Type B pancreatic cell (in vitro differentiated cells): ENCODE measurements at places on chromosomes 4 and X. TPM values are rescaled to one million over a fixed set of nuclear protein-coding genes. Genes with fewer than 3 reads are reported as not detected.

- no peak for DNase-seq
Measured at GRCh38 chrX:9860826-9861225, 74.6 kb downstream of the SHROOM2 start.

DNA sequence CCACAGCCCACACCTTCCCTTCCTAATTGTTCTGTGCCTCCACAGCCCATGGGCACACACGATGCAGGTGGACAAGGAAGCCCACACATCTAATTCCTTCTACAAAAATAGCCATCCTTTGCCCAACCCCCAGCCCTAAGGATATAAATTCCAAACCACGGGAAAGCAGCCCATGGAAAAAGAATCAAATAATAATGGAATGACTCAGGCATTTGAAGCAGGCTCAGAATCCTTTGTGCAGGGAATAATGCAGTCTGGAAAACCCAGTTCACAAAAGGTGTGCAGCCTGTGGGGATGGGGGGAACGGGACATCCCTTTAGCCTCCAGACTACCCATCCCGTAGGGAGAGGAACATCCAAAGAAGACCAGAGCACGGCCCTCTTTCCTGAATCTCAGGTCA, 342.3 kb upstream of the GALNT7 start:
- DNase-seq = no peak

DNA sequence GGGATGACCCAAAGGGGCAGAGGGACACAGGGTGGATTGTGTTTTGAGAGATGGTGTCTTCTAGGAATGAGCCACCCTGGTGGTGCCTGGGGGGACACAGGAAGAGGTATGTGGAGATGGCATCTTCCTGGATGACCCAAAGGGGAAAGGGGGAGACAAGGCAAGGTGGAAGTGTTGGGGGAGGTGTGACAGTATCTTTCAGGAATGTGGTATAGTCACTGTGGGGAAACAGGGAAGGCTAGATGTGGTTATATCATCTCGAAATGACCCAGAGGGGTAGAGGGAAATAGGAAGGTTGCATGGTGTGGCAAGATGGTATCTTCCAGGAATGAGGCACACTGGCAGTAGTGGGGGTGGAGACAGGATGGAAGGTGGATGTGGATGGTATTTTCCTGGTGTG, 62.9 kb downstream of the MAOA start:
- no peak for DNase-seq

DNA sequence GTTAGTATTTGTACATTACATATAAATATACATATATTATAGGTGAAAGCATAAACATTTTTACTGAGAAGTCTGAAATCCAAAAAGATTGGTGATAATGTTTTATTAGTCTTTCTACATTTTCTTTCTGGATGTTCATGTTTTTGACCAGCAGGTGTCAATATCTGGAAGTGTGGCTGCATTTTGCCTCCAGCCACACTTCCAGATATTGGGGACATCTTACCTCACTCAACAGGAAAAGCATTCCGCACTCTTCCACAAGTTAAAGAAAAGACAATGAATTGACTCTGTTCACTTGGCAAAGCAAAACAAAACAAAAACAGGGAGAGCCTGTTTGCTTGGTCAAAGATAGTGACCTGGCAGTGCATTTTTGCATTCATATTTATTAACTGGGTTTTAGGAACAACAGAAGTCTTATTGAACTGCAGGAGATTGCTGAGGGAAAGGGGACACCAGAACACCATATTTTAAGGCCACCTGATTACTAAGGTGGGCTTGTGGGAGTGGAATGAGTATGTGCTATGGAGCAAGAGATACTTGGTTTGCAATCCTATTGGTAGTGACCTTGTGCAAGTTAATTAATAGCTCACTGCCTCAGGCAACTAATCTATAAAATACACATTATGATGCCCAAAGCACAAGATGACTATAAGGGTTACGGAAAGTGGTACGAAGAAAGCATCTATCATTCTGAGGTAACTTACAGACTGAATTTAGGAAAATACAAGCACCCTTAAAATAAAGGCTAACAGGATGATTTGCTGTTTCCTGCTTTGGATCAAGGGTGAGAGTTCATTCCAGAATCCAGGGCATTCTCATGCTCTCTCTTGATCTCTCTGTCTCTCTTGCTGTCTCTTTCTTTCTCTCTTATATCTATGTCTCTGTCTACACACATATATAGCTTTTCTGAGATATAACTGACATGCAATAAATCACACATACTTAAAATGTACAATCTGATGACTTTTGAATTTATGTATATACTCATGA, 389.9 kb upstream of the EMCN start:
- no peak for DNase-seq

DNA sequence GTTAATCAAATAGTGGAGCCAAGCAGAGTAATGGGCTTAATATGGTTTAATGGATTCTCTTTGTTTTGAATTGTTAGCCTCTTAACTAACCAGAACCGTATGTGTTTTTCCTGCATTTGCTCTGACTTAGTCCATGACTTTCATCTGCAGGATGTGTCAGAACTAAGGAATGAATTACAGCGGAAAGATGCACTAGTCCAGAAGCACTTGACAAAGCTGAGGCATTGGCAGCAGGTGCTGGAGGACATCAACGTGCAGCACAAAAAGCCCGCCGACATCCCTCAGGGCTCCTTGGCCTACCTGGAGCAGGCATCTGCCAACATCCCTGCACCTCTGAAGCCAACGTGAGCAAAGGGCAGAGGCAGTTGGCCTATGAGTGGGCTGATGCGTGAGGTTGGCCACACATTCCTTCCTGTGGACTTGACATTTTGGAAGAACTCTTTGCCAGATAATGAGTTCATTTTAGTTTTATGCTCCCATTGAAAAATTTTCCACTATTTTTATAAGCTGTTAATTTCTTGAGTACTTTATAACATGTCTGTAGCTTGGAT, 9.1 kb downstream of the MED28 start:
- no peak for DNase-seq

DNA sequence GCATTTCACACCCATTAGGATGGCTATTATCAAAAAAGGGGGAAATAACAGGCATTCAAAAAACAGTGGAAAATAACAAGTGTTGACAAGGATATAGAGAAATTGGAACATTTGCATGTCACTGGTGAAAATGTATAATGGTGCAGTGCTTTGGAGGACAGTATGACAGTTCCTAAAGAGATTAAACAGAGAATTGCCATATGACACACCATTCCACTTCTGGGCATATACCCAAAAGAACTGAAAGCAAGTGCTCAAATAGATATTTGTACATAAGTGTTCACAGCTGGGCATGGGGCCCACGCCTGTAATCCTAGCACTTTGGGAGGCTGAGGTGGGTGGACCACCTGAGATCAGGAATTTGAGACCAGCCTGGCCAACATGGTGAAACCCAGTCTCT, 348.1 kb downstream of the NR3C2 start:
- DNase-seq = no peak

DNA sequence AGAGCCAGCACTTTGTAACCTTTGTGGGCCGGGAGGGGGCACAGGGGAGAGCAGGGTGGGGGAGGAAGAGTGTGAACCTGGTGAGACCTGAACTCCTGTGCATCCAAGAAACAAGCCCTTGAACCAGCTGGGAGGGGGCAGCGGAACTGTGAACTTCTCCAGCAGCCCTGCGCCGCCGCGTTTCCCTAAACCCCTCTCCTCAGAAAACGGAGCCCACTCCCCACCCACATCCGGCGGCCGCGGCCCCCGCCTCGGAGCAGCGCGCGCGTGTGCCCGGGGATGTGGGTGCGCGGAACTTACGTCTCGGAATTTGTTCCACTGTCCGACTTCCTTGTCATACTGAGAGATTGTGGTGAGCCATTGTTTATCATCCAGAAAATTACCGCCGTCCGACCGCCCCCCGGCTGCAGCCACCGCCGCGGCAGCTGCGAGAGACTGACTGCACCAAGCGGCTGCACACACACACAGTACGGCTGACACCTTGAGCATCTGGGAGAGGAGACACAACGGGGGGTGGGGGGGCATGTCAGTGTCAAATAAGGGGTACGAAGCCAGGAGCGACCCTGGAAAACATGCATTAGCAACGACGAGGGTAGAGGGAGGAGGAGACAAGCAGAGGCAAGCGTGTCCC, 494 bp downstream of the SPOCK3 start:
- no peak for DNase-seq

DNA sequence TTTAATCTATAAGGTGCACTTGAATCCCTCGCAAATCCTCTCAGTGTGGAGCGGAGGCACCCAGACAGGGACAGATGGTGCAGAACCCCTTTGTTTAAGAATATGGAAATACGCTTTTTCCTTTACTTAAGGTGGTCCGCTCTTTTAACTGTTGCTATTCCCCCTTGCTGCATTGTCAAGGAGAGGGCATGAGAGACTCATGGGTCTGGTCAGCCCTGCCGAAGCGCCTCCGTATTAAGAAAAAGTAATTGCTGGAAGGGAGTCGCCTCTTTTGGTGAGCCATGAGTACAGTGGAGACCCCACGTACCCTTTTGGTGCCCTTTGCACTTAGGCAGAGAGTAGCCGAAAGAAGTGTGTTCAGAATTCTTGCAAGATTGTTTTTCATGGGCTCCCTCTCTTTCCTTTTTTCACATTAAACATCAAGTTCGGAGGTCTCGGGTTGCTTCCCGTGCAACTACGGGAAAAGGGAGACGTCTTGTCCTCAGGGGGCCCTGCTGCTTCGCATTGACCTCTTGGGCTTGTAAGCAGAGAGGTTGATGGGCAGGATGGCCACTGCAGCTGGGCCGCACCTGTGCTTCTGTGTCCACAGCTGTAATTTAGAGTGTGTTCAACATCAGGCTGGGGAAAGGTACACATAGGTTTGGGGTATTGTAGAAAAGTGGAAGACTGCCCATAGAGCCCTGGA, 109.6 kb downstream of the SPRY1 start:
- DNase-seq = no peak

DNA sequence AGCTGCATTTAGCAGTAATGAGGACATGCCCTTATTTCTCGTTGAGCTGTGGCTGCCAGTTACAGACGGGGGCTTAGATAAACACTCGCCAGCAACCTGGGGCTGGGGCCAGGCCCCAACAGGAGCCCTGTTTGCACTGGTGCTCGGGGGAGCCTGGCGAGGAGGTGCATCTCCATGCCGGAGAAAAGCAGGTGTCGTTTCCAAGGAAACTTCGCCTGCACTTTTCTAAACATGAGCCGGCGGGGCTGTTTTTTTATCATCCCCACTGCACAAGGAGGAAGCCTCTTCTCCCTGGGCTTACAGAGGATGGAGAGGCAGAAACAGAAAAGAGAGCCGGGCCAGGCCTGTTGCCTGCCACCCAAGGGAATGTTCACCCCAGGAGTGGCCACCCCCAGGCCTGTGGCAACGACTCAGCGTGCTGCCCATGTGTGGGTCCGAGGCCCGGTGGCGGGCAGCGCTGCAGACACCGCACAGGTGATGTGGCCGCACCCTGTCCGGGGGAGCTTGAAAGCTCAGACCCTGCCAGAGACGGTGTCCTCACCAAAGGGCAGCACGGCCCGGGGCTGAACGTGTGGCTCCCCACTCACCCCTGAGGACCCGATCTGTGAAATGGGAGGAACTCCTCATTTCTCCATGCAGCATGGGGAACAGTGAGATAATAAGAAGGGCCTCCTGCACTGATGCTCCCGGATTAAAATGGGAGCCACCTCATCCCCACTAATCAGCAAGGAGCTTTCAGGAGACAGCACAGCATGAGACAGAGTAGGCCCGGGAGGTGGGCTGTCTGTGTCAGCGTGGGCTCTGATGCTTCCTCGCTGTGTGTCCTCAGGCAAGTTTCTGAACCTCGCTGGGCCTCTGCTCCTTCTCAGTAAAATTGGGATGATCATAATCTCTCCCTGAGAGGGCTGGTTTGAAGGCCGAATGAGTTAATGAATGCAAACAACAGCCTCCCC, 33.8 kb upstream of the ADRA2C start:
- DNase-seq = no peak

DNA sequence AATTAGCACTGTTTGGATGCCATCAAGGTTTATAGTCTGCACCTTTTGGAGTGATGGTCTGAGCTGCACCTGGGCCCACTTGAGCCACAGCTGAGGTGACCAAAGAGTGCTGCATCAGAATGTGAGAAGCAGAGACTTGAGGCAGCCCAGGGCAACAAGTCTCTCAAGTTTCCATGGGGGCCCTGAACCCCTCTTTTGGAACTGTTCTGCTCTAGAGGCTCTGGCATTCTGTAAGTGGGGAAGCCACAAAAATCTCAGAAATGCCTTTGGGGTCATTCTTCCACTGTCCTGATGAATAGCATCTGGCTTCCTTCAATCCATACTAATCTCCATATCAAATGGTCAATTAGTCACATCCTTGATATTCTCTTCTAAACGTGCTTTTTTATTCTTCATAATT, 298.4 kb upstream of the MAOA start:
- no peak for DNase-seq

DNA sequence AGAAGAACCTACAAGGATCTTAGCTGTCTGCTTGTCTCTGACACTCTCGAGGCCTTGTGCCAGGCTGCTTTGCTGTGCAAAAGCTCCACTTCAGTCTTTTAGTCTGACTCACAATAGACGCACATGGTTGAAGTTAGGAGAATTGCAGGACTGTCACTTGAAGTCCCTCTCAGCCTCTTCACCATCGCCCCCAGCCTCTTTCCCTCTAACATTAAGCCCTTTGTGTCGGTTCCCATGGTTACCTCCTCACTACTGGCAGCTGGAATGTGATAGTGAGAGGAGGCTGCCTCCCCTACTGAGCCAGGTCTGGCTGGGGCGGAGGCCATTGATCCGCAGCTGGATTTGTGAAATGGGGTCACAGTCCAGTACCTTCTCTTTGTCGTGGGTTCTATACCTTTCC, 201.8 kb downstream of the SOWAHB start:
- no peak for DNase-seq

DNA sequence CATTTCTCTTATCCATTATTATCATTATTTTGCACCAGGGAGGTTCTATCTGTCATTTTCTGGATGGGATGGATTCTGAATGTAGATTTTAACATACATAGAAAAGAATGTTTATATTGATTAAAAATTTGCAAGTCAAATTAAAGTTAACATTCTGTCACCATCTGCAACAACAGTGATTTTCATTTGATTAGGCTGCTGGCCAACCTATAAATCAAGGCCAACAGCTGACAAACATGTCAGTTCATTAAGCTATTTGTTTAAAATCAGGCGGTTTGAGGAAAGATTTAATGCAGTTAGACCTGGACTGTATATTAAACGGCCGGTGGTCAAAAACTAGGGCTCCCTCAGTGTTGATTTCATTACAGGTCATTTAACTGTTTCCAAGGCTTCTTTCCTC, 109.5 kb upstream of the CBR4 start:
- no peak for DNase-seq

DNA sequence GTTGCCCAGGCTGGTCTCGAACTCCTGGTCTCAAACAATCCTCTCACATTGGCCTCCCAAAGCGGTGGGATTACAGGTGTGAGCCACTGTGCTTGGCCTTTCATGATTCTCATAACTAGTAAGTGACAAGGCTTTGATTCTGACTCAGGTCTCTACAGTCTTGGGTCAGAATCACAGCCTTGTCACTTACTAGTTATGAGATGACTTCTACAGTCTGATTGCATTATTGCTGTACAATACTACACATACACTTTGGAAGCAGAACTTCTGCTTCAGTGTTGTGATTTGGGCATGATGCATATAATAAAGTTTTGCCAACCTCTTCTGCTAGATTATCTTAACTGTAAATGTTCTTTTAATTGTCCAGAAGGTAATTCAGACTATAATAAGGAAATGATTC, 123.3 kb downstream of the KDM6A start:
- DNase-seq = no peak

The C4orf36 gene
- total RNA-seq = 1.3 and 2.5 TPM in 2 replicates

The NEUROG2 gene
- 1.2 TPM in 1 of 2 replicates, not detected in the other for total RNA-seq

The TKTL2 gene
- total RNA-seq = not detected in 2 replicates
